Ammon's horn (tissue), 1 donor: ENCODE measurements at places on chromosomes 1 and 21.

DNA sequence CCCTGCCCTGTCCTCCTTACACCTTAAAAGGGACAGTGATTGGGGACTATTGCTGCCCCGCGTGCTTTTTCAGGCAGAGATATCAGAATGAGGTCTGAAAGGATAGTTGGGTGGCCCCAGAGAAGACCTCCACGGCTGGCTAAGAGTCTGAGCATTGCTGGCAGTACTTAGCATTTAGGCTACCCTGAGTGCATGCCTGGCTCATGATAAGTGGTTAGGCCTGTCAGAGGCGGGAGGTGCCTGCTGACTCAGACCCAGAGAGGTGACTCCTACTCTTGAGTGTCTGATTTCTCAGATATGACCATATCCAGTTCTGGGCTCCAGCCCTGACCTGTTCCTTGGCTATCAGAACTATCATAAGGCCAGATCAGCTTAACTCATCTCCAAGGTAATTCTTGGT lies 213.7 kb downstream of the PBX1 start:
- no peak for DNase-seq

DNA sequence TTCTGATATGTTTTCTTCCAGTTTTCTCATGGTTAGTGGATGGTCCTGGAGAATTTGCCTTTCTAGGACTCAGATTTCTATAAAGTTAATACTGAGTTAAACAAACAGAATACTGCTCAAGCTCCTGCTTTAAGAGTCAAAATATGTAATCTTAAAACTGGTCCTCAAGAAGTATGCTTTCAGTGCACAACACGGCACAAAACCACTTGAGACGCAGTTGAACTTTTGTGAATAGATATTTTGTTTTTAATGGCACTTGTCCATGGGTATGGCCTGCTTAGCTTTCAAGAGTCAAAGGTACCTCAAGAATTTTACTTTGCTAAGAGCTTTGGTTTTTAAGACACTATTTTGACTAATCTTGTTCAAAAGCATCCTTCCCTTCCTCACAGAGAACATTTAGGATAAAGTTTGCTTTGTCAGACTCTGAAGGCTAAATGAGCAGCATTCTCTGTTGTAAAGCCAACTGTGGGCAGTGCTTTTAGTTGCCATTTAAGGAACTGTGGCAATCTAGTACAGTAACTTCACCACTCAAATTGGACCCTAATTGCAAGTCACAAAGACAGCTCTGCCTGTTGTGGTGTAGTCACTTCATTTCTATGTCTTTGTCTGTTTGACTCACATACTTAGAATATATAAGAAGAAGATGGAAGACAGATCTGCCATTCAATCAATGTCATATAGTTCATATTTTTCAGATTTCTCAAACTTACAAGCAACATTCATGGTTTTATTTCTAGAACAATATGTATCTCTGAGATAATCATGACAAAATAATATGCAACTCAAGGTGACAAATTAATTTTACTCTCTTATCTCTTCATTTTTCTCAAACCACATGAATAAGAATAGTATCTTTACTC lies 28.8 kb downstream of the SAMD13 start:
- DNase-seq, result no peak

DNA sequence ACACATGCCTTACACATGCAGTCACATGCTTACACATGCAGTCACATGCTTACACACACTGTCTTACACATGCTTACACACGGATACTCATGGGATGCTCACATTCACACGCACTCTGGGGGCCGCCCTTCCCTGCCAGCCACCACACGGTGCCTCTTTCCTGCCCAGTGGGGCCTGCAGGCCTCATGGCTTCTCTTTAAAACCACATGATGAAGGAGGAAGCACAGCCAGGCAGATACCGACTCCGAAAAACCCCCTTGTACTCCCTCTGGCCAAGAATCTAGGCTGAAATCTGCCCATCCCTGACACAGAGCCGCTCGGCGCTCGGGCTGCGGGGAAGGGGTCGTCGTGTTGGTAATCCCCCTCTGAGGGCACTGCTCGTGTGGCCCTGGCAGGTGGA lies 113.0 kb downstream of the PRDM16 start:
- DNase-seq, result no peak

GRCh38 chr1:6099787-6100765 lies 54.4 kb downstream of the KCNAB2 start:
- no peak for DNase-seq

DNA sequence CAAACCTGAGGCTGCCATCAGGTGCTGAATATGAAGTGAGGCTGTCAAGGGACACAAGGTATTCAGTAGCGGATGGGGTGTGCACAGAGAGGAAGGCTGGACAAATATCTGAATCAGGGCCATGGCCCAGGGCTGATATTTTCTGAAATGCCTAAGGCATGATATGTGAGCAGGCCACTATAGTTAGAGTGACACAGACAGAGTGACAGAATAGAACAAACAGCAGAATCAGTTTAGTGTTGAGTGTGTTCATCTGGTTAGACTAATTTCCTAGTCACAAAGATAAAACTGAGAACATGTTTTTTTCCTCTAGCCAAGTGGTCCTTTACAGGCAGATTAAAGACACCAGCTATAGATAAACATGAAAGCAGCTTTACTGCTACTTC lies 3.9 kb downstream of the OVAAL start:
- DNase-seq, result no peak

GRCh38 chr1:215407575-215407974 lies 159.5 kb upstream of the KCTD3 start:
- DNase-seq, result no peak
